Caki2 (cell line): ENCODE measurements at places on chromosomes 5 and 9.

GRCh38 chr9:134215699-134216448, 51.5 kb upstream of the RNU6ATAC start:
- DNase-seq, result no peak

- no peak for DNase-seq
These were observed 77.4 kb downstream of the MTREX start for GRCh38 chr5:55385227-55385626.

DNA sequence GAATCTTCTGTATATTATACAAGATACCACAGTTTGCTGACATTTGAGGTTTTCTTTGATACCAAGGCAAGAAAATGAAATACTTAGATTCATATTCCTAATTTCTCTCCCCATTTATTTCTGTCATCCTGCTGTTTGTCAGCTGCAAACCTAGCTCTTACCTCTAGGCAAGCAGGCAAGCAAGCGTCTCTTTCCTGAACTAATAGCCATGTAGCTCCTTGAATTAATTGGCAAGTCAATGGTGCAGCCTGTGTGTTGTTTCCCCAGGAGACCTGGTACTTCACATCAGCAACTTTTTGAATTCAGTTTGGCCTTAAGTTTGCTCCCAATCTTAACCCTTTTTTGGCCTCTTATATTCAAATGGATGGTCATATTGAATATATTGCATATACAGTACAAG, 573.6 kb upstream of the ARRDC3 start:
- no peak for DNase-seq

GRCh38 chr9:137878146-137878941, 762 bp downstream of the CACNA1B start:
- peak; percentile 9 for DNase-seq

DNA sequence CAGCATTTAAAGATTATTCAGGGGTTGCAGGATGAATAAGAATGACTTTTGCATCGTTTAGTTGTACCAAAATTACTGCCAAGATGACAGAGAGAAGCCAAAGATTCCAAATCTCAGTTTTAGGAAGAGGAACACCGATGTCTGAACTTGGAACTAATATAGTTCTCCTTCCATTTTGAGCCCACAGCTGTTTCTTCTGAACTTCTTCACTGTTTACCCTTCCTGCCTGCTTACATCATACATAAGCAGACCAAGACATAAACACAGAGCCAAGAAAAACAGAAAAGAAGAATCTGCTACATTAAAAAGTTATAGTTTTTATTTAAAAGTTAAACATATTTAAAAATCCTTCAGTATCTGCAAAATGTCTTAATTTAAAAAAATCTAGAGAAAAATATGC, 146.9 kb upstream of the RAPGEF1 start:
- no peak for DNase-seq

GRCh38 chr9:114271556-114272510, 51.1 kb upstream of the ORM1 start:
- no peak for DNase-seq

DNA sequence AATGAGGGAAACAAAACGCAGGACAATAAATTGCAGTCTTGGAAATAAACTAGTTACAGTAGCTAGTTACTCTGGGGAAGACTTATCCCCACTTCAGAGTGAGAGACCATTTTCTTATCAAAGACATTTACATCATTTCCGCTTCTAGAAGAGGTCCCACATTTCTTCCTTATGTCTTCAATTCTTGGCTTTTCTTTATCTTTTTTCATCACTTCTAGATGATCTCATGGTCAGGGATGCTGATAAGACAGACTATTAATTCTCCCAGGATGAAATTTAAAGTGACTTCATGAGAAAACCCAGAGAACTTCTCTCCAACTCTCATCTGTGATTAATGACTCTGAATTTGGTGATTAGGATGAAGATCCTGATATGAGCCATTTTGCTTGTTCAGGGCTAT, 229.1 kb downstream of the MTRR start:
- no peak for DNase-seq

DNA sequence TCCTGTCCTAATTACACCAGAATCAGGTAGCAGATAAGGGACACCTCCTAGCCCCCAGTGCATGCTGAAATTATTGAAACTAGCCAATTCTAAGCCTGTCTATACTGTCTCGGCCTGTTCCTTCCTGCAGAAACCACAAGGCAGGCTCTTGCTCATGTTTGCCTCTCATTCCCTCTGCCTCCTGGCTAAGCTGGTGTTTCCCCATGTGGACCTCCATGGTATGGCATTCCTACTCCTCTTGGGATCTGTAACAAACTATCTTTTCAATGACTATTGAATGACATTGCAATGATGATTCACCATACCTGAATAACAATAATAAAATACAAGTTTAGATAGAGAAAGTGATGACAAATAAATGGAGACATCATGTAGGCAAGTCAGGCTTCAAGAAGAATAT, 35.6 kb upstream of the ADAMTS16 start:
- no peak for DNase-seq

- no peak for DNase-seq
These were observed 98.4 kb upstream of the C9orf72 start for GRCh38 chr9:27671636-27672035.

DNA sequence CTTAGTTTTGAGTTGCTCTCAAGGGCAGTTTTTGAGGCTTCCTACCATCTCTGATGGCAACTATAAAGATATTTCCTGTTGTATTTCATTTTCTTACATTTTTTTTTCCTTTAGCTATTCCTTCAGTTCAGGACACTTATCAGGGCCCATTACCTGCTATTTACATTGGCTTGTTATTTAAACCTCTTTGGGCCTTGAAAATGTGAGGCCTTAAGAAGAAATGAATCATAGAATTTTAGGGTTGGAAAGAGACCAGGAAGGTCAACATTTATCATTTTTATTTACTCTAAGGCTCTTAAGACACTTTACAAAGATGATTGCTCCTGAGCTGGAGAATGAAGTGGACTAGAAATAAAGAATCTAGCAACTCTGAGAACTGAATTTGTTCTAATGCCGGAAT, 335.2 kb downstream of the DTWD2 start:
- DNase-seq, result no peak

DNA sequence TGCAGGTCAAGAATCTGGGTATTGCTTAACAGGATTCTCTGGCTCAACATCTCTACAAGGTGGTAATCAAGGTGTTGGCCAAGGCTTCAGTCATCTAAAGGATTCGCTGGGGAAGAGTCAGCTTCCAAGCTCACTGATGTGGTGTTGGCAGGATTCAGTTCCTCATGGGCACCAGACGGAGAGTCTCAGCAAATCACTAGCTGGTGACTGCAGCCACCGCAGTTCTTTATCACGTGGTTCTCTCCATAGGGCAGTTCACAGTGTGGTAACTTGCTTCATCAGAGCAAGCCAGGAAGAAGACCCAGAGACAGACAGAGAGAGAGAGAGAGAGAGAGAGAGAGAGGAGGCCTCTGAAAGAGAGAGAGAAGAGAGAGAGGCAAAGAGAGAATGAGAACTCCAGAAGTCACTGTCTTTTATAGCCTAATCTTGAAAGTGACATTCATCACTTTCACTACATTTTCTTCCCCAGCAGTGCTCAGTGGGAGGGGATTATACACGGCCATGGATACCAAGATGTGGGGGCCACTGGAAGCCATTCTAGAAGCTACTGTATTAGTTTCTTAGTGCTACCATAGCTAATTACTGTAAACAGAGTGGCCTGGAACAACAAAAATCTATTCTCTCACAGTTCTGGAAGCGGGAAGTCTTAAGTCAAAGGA, 109.2 kb upstream of the SMIM23 start:
- no peak for DNase-seq

GRCh38 chr9:137067860-137068538, 2.4 kb downstream of the SAPCD2 start:
- peak; percentile 72 for DNase-seq

GRCh38 chr9:75601280-75601679, 289.2 kb upstream of the PCSK5 start:
- DNase-seq, result no peak

DNA sequence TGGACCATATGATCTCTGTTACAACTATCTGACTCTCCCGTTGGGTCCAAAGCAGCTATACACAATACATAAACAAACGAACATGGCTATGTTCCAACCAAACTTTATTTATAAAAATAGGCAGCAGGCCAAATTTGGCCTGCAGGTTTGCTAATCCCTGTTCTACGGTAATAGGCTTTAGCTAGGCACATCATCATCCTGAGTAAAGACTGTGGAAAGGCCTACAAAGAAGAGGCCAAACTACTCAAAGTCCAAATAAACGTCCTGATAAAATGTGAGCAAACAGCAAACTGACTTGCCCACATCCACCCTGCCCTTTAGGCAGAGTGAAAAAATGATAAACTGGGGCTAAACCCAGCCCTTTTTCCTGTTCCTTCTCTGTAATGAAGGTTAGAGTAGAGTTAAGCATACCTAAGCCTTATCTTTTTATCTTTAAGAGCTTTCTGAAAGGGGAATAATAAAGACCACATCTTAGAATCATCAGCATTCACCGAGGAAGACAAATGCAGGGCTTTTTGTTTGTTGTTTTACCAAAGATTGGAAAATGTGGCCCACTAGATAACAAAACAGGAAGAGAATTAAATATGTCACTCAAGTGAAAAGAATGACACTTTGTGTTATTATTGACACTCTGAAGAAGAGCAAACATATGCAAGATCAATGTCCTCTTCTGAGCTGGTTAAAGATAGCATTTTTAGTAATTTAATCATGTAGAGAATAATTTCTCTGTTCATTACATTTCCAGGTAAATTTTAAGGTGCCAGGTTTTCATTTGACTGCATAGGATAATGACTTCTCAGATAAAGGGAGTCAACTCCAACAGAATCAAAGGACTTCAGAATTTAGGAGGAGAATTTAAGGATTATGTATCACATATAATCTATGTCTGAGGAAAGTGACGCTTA, 160.0 kb upstream of the GNA14 start:
- DNase-seq, result no peak

- DNase-seq, result peak; percentile 72
These were observed 5.5 kb upstream of the CDHR2 start for GRCh38 chr5:176543428-176544182.

DNA sequence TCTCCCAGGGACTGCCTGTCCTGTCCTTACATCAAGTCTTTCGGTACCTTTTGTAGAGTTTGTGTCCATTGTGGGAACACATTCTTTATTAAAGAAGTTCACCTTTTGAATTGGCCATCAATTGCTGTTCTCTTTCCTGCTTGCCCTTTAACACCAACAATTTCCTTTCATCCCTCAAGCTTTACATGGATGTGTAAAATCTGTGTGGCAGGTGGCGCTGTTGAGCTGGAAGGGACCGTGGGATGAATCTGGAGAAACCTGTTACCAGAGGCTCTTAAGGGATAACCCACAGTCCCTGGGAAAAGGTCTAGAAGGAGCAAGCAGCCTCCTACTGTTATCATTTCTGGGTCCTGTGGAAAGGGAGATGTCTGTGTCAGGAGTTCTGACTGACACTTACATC, 7.9 kb upstream of the ZFP62 start:
- DNase-seq, result peak; percentile 80

DNA sequence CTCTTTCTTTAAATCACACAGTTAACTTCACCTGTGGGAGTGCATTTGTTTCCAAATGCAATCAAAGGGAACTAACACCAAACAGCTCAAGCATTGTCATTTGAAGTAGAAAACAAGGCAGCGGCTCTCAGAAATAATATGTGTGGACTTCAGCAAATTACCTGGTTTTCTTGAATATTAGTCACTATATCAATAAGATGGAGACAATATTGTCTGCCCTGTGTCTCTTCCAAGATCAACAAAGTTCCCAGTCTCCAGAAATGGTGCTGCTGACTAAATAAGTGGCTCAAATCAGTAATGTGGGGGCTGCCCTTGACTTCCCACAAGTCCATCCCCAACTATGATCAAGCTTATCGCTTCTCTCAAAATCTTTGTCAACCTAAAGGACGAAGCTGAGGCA, 53.1 kb upstream of the CEMIP2 start:
- DNase-seq, result no peak

DNA sequence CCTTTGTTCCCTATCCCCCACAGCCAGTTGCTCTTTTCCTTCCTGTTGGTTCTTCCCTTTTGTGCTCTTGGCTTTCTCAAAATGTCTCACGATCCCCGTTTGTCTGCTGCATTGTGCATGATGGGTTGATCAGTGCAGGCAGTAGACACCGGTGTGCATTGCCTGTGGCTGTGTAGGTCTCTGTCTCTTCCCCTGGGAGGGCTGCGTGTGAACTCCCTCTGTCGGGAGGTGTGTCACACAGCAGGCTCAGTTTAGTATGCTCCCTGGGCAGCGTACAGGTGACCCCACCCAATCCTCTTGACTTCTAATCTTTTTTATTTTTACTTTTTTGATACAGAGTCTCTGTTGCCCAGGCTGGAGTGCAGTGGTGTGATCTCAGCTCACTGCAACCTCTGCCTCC, 265.3 kb downstream of the FSTL4 start:
- no peak for DNase-seq

- peak; percentile 45 for DNase-seq
These were observed 23.4 kb downstream of the UBLCP1 start for GRCh38 chr5:159286420-159287035.

DNA sequence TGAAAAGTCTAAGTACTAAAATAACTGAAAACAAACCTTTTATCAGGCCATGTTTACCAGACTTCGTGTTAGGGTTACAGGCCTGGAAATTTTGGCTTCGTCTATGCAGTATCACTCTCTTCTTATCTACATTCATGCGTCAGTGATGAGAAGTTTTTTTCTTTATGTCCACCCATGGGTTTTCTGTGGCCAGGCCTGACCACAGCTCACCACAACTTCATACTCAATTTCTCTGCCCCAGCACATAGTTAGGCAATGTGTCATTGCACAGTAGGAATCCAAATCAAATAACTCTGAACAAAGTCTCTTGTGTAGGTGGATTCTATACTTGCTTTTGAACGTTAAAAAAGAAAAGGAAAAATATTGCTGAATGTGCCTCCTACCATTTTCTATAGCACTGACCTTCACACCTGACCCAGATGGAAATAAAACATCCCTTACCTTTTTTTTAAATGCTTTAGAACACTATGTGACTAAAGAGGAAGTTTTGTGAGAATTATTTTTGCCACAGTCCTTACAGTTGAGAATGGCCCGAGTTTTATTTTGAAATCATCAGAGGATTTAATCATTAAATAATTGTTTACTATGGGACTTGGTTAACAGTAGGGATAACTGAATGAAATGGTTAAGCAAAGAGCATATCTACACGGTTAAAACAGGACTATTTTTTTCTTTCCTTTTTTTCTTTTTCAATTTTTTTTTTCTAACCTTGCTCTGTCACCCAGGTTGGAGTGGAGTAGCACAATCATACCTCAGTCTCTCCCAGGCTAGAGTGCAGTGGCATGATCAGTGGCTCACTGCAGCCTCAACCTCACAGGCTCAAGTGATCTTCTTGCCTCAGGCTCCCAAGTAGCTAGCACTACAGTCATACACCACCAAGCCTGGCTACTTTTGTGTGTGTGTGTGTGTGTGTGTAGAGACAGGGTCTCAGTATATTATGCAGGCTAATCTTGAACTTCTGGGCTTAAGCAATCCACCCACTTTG, 1247.0 kb upstream of the ACO1 start:
- DNase-seq, result peak; percentile 90

DNA sequence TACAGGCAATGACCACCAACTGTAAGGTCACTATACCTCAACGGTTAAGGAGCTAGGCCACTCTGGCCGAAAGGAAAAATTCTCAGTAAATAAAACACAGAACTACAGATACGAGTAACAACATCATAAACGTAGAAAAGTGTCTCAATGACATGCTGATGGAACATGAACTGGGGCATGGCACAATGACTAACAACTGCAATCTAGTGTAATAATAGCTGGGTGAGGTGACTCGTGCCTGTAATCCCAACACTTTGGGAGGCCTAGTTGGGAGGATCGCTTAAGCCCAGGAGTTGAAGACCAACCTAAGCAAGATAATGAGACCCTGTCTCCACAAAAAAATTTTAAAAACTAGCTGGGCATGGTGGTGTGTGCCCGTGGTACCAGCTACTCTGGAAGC, 9.8 kb upstream of the RAPGEF6 start:
- no peak for DNase-seq

- DNase-seq, result no peak
These were observed 668.4 kb upstream of the FAM174A start for GRCh38 chr5:99866740-99867139.
